AG04449 (cell line): ENCODE measurements at places on chromosomes 13 and 19.

DNA sequence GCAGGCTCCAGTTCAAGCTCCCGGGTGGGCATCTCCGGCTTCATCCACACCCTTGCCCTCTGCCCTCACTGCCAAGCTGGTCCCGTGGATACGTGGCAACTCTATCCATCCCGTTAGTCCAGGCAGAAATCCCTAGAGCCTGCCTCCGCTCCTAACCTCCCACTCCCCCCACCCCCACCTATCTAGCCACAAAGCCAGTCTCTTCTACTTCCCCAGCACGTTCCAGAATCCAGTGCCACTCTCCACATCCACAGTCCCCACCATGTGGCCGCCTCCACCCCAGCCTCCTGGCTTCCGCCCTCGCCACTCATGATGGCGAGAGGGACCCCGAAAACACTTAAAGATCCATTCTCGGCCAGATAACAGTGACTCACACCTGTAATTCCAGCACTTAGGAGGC lies 3.8 kb downstream of the YIPF2 start:
- no peak for DNase-seq

GRCh38 chr13:97448503-97449251 lies 14.7 kb downstream of the RAP2A start:
- DNase-seq = no peak

- DNase-seq = no peak
Observed at GRCh38 chr13:48563626-48564025, 30.7 kb upstream of the RCBTB2 start.

DNA sequence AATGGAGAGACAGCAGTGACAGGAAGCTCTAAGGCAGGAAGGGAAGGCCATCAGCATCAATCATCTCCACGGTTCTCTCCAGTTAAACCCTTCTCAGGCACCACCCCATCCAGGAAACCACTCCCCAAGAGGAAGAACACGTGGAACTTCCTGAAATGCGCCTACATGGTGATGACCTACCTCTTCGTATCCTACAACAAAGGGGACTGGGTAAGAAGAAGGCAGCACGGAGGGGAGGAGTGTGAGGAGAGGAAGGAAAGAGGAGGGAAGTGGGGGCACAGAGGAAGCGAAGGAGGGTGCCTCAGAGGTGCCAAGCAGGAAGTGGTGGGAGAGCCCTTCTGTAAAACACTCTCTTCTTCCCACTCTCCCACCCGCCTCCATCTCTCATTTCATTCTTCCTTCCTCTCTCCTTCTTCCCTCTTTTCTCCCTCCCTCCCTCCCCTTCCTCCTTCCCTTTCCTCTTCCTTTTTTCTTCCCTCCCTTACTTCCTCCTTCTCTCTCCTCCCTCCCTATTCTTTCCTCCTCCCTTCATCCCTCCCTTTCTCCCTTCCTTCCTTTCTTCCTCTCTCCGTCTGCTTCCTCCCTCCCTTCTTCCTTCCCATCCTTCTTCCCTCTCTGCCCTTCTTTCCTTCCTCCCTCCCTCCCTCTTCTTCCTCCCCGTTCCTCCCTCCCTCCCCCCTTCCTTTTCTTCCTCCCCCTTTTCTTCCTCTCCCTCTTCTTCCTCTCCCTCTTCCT lies 12.6 kb downstream of the ZSCAN5A start:
- DNase-seq = no peak

DNA sequence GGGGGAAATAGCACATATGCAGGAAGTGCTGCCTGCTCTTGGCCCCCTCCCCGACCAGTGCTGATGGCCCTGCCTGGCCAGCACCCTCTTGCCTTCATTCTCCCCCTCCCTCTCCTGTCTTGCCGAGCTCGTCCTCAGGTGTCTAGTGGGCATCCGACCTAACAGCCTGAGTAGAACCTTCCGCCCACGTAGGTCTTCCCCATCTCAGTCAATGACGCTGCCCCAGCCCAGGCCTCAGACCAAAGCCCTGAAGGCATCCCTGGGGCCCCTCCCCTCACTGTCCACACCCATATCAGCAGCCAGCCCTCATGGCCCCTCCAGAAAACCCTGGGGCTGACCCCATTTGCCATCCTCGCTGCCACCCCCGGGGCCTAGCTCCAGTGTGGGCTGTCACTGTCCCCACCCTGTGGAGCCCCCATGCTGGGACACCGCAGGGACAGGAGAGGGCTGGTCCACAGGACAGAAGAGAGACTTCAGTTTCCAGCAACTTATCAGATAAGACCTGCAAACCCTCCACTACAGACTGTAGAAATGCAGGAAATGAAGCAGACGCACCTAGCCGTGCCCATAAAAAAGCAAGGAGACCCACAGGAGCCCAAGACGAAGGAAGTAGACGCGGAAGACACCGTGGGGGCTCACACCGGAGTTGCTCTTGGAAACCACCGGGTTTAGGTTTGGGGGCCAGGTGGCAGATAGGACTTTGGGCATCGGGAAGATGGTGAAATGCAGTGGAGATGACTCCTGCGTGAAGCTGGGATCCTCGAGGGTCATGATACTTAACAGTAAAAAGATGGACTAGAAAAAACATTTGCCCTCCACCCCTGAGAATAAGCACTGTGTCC lies 38.3 kb downstream of the AP1M1 start:
- no peak for DNase-seq
